Activated CD4-positive, alpha-beta T cell treated with anti-CD3 and anti-CD28 coated beads, Interleukin-2, amount 50 U/mL, for 1 hour (primary cell): ENCODE measurements at places on chromosomes 12 and 14.
A peak's percentile ranks its signal among the peaks of the same experiment; 100 is the strongest.

- DNase-seq, result no peak
Measured at GRCh38 chr14:100874411-100875091, 29.0 kb downstream of the RTL1 start.

GRCh38 chr14:20631023-20631879 is 10.2 kb downstream of the OR6S1 start:
- DNase-seq, result peak; percentile 41

DNA sequence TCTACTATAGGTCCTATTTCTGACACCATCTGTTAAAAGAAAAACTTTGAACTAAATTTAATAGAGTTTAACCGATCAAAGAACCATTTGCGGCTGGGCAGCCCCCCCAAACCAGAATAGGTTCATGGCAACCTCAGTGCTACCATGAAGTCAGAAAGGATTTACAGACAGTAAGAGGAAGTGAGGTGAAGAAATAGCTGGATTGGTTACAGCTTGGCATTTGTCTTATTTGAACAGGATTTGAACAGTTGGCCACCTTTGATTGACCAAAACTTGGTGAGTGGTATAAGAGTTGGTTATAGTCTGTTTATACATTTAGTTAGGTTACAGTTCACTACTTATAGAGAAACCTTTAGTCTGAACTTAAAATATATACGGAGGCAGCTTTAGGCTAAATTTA is 88.9 kb downstream of the TXNDC16 start:
- DNase-seq, result no peak

DNA sequence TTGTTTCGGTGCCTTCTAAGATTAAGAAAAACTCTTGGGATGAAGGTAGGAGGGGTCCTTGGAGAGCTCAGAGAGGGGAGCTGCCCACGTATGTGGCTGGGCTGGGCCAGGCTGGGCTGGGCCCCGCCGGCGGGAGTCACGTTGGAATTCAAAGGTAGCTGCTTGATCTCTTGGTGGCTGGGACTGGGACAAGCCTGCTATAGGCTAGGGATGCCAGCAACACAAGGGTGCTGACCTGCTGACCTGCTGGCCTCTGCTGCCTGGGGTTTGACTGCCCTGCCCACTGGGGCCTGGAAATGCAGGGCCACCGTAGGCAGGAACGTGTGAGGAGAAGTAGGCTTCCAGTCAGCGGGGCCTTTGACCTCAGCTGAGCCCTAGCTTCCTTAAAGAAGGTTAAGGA is 52.8 kb upstream of the GTF2A1 start:
- DNase-seq, result no peak

DNA sequence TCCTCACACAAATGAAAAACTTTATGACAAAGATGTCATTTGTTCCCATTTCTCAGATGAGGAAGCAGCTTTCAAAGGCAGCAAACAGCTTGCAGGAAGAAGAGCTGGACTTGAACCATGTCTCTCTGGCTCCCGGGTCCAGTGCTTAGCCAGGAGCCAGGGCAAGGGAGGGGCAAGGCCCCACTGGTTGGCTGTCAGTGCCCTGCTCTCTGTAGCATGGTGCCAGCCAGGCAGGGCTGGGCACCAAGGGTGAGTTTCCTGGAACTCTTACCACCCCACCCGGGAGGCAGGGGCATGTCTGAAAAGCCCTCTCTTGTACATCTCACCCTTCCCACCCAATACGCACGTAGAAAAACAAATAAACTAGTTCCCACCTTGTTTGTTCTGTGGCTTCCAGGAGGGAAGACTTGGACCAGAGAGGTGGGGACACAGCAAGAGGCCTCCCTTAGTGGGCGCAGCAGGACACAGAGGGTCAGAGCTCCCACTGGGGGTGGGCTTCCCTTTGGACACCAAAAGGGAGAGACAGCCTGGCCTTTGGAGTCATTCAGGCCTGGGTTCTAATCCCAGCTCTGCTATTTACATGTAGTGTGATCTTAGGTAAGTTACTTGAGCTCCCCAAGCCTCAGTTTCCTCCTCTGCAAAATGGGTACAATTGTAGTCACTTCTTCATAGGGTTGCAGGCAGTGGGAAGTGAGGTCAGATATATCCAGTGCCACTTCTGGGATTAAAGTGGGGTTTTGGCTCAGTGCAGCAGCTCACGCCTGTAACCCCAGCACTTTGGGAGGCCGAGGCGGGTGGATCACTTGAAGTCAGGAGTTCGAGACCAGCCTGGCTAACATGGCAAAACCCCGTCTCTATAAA is 17.2 kb downstream of the TRPV4 start:
- no peak for DNase-seq

GRCh38 chr12:19404242-19404880 is 34.9 kb upstream of the AEBP2 start:
- no peak for DNase-seq

DNA sequence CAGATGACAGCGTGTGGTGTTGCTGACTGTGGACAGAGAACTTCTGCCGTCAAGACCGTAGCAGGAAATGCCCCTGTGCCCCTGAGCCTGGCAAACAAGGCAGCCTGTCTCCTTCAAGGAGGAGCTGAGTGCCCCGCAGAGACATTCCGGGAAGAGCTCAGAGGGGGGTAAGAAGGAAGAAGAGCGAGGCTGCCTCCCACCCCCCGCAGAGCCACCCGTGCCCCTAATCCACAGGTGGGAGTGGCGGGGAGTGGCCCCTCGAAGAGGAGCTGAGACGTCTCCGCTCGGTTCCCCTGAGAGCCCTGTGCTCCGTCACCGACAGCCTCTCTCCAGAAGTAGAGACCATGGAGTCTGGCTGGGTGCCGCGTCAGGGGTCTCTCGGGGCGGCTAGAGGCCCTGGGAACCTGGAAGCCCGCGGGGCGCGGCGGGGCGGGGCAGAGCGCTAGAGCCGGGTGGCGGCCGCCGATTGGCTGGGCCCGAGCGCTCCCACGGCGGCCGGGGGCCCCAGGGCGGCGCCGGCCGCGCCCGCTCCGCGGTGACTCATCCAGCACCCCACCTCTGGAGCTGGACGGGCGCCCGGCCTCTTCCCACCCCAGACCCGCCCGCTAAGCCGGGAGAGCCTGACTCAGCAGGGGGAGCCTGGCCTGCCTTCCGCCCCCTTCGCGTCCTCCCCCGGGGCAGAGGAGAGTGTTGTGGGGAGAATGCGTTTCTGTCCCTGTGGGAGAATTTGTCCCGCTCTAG is 25.2 kb upstream of the KRT78 start:
- DNase-seq, result peak; percentile 61

DNA sequence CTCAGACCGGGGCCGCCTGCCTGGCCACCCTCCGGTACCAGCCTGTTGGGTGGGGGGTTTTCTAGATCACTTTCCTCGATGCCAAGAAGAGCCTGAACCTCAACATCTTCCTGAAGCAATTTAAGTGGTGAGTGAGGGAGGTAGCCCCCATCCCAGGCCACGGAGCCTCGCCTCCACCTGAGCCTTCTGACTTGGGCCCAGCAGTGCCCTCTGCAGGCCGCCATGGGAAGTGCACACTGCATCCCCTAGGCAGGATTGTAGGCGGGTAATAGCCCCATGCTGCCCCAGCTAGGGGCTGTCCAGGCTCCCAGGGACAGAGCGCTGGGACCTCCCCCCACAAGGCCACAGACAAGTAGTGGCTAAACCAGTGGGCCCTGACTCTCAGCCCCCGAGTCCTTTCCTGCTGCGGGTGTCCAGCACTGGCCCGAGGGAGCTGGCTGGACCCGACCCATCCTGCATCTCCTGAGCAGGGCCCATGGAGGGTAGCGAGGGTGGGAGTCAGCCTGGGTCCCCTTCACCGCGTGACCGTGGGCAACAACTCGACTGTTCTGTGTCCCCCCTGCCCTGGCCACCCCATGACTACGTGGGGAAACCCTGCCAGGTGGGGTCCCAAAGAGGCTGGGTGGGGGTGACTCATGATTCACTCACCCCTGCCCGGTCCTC is 15.3 kb upstream of the ADSS1 start:
- DNase-seq, result peak; percentile 74

DNA sequence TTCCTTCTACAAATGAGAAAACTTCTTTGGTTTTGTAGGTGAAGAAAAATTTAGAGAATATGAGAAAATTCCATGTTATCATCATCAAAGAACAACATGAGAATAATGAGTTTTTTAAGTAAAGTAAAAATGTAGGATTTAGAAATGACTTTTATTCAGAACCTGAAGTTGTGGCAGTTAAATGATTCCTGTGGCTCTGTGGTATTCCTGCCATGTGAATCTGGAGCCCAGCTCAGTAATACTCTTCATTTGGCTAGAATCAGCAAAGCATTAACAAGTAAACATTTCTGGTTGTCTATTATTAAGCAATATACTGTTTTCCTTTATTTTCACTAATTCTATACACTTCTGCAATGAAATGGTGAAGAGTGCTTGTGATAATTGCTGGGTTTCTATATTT is 95.6 kb upstream of the E2F7 start:
- DNase-seq, result no peak

DNA sequence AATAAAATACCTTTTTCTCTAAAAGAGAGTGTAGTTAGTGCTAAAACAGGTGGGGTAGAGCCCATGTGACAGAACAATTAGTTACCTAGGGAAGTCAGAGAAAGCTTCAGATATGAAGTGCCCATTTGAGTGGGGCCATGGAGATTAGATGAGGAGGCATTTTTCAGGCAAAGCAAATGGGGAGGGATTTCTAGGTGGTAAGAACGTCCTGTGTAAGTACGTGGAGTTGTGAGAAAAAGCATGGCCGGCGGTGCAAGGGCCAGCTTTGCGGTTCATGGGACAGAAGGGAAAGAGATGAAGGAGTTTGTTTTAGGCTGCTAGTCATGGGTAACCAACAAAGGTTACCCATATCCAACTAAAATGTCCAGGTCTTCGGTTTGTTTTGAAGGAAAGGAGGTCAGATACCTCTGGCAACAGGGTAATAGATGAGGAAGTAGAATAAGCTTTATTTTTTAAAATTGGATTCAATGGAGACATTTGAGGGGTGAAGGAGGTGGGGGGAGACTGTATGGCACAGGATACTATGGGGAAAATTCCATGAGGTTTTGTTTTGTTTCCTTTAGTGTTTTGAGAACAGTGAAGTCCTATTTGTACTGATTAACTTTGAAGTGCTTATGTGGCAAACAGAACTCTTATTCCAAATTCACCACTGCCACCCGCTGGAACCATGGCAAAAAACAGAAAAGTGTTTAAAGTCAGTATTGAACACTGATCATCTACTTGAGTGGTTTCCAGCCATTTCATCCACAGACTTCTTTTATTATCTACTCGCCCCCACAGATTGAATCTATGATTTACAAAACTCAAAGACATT is 10.0 kb upstream of the SNRPF start:
- no peak for DNase-seq

DNA sequence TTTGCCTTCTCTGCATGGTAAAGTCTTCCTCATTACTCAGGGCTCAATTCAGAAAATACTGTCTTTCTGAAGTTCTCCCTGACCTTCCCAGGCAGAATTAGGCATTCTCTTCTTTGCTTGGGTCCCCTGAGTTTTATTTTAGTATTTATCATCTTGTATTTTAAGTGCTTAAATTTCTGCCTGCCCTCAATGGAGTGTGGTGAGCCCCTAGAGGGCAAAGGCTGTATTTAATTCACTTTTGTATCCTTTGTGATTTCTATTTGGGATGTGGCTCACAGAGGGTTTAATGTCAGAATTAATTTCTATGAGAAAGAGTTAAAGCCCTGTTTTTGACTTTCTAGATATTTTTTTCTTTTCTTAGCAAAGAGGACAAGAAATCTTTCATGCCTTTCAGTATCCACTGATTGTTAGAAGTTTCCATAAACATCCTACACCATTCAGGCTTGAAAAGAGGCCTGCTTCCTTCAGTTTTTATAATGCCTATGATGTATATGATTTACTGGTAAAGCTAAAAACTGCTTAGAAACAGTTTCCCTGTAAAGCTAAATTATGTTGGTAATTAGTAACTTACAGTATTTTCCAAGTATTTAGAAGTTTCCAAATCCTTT is 55.6 kb upstream of the PTPRB start:
- no peak for DNase-seq

DNA sequence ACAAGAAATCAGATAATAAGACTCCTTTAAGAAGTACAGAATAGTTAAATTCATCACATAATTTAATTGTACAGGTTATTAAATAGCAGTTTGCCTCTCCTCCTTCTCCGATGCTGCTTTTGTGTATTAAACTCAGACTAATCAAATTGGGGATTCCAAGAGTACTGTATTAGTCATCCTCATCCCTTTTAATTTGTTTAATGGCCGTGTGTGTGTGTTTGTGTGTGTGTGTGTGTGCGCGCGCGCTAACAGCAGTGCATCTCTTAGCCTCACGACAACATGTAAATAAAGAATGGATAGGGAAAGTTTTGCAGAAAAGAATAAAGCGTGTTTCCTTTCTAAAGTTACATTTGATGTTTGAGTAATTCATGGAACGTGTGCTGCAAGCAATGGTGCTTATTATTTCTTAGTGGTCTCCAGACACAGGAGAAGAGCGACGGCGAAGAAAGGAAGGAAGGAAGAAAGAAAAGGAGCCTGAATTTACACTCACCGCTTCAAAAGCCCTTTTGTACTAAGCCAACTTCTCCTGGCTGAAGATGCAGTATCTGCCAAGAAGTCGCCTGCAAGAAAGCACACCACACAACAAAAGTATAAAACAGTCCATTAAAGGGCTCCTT is 220.3 kb downstream of the ASCL1 start:
- no peak for DNase-seq

- no peak for DNase-seq
Measured at GRCh38 chr14:29576927-29577326, 350.7 kb downstream of the PRKD1 start.

- no peak for DNase-seq
Measured at GRCh38 chr12:59389968-59390576, 205.8 kb upstream of the SLC16A7 start.

GRCh38 chr12:22729431-22729956 is 104.5 kb downstream of the ETNK1 start:
- DNase-seq, result no peak

DNA sequence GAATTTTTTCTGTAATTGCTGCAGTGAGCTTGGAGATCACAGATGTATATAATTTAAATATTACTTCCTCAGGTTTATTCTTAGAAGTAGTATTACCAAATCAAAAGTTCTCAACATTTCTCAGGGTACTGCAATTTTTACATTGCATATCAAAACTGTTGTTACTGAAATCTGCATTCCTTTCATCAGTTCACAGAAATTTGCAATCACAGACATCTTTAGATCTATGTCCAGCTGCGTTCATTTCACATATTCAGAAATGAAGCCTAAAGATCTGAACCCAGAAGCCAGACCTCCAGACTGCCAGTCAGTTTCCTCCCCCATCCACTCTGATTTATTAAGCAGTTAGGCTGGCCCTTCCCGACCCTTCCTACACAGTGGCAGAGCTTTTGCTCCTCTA is 18.2 kb upstream of the IFT81 start:
- DNase-seq, result no peak

- DNase-seq, result no peak
Measured at GRCh38 chr12:123748661-123749060, 13.4 kb upstream of the DNAH10 start.
